ENCODE measurements at places on chromosomes 5 and 9. TPM values are rescaled to one million over a fixed set of nuclear protein-coding genes. Genes with fewer than 3 reads are reported as not detected.
A peak's percentile ranks its signal among the peaks of the same experiment; 100 is the strongest.

- DNase-seq: no peak
These were observed 186.8 kb downstream of the TTLL11 start for GRCh38 chr9:121906074-121906870.

DNA sequence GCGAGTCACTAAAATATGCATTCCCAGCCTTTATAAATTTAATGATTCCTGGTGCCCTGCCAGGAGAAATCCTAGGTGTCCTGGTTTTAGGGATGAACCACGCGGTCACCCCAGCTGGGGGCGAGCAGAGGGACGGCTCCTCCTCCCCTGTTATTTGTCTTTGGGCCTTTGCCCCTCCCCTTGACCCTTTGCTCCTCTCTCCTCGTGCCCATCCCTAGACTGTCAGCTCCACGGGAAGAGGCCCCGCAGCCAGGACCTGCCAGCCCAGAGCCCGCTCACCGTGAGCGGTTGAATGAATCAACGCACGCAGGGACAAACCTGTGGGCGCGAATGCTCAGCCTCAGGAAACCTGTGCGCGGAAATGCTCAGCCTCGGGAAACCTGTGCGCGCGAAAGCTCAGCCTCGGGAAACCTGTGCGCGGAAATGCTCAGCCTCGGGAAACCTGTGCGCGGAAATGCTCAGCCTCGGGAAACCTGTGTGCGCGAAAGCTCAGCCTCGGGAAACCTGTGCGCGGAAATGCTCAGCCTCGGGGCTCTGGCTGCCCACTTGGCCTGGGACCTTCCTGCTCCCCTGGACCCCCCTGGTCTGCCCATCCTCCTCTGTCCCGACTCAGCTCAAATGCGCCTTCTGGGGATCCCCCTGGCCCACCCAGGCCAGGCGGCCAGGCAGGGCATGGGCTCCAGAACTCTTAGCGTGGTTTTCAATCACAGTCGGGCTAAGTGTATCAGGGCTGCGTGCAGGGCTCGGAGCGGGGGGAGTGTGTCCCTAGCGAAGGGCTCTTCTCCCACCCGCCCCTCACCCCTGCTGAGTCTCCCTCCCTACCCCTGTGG lies 140.5 kb upstream of the COL5A1 start:
- DNase-seq: no peak

DNA sequence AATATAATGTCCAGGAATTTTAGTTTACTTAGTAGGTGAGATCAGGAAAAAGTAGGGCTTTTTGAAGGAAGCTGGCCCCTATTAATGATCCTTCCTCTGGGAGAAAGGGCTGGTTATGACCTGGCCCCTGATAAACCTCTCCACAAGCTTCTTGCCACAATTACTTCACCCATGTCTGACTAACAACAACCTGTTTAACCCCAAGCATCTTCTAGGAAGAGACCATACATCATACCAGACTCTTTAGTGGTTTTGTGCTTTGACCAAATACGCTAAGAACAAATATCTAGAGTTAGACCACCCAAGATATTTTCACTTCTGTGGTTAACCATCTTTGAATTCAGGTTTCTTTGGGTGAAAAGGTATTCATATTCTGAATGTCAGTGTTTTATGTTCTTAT lies 174.0 kb upstream of the SLC27A6 start:
- no peak for DNase-seq

- DNase-seq: peak; percentile 85
These were observed 666.4 kb upstream of the ZNF608 start for GRCh38 chr5:125412561-125413495.

- DNase-seq: peak; percentile 95
These were observed 75.1 kb downstream of the FGF18 start for GRCh38 chr5:171494452-171495121.

DNA sequence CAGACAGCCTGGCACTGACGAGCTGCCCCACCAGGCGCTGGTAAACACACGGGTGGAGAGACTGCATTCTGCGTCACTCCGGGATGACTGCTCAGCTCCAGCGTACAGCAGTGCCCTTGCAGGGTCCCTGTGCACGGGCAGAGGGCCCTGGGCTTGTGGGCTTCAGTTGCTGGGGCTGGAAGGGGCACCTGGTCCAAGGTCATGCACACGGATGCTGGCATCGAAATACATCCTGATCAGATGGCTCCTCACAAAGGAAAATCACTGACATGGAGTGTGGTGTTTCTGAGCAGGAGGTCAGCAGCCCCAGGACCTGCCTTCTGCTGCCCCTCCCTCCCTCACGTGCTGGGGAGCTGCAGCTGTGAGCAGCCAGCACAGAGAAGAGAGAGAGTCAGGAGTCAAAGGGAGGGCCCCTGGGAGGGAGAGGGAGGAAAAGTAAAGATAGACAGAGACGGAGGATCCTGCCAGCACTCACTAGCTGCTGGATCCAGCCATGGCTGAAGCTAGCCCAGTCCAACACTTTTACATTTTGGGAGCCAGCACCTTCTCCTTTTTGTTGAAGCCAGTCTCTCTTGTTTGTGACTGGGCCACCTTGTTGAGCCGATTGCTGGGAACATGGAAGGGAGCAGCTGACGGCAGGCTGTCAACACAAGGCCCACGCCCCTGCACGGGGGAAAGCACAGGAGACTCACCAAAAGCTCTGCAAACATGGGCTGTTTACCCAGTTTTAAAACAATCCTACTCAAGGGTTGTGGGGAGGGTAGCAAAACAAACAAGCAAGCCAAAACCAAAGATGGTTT lies 166.5 kb upstream of the PHYKPL start:
- peak; percentile 25 for DNase-seq

DNA sequence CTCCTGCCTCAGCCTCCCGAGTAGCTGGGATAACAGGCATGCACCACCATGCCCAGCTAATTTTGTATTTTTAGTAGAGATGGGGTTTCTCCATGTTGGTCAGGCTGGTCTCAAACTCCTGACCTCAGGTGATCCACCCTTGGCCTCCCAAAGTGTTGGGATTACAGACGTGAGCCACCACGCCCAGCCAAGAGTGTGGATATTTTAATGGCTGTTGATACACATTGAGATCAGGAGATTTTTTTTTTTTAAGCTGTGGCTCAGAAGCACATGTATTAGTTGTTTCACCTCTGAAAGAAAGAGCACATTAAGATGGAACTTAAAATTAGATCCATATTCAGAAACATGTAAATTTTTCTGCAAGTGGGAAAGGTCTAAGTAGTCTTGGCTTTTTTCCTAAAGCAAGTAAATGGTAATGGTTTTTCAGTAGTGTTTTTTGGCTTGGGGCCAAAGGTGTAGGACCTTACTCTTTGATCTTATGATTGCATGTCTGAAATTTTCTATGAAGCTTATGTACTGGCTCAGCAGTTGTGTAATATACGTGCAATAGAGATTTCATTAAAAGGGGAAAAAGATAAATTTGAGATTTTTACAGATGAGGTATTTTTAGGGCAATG lies 9.9 kb downstream of the RBM27 start:
- no peak for DNase-seq

DNA sequence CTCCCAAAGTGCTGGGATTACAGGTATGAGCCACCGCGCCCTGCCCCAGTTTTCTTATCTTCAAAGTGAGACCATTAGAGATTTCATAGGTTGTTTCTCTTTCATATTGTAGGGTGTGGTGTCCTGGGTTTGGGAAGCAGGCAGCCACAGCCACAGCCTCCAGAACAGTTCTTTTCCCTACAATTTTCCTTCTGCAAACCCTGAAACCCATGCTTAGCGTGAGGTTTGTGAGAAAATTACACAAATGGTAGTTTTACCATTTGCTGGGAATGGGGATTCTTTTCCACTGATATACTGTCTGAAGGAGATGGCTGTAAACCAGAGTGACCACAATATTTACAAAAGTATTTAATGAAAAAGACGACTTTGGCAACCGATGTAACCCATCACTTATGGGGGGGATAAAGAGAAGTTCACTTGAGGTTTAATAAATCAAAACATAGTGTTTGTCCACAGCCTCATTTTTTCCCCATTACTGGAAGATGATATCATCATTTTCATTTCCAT lies 26.7 kb upstream of the ECM2 start:
- DNase-seq: no peak

DNA sequence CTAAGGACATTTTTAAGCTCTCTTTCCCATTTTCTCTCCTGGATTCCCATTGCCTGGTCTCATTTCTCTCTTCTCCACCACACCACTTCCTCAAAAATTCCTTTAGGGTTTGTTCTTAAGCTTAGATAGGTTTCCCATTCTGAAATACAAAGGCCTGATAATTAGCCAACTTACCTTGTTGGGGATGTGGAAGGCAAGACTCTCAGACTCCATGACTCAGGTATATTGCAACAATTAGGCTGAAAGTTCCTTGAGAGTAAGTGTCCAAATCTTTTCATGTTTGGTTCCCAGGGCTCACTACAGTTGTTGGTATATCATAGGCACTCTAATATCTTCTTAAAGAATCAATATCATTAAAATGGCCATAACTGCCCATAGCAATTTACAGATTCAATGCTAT lies 43.6 kb downstream of the FXN start:
- DNase-seq: no peak

DNA sequence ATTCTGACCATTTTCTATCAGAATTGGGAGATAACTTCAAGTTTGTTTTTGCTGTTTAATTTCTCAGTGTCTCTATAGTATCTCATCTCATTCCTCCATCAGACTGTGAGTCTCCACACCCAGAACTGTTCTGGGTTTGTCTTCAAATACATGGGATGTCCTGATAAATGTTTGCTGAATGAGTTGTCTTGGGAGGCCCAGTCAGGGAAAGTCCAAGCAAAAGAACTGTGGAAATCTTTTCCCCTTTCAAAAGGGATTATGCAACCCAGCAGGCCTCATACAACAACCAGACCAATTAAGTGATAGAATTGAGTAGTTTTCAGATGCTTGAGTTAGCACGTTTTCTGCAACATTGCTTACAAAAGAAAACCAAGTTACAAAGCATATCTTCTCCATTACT lies 324.4 kb downstream of the BRINP1 start:
- no peak for DNase-seq

DNA sequence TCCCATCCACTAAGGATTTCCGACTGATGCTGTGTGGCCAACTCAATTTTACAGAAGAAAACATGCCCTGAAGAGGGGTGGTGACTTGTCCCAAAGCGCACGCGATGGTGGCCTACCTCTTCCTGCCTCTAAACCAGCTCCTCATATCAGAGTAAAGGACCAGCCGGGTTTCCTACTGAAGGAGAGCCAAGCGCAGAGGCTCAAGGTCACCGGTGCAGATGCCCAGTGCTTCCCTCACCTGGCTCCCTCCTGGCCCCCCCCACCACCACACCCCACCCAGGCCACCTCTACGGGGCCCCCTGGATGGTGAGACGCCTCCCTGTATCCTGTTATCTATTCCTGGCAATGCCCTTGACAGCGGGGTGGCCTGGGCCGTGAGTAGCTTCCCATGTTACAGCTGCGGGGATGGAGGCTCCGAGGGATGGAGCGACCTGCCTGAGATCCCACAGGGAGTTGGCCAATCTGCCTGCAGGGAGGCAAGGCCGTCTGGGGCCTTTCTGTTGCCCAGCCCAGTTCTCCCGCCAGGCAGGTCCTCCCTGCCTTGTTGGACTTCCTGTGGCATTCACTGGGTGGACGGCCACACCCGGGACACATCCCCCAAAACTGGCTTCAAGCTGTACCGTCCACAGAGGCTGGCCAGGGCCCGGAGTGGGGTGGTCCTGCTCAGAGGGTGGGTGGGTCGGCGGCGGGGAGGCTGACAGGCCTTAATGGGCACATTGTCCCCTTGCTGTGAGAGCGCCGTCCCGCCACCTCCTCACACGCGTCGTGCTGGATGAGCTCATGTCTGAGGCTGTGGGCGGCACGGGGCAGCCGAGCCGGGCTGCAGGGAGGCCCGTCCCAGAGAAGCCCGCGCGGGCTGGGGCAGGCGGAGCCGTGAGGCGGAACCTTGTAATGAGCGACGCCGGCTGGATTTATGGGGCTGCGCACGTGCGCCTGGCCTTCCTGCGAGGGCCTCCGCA lies 72.5 kb downstream of the MACROH2A1 start:
- DNase-seq: peak; percentile 14

DNA sequence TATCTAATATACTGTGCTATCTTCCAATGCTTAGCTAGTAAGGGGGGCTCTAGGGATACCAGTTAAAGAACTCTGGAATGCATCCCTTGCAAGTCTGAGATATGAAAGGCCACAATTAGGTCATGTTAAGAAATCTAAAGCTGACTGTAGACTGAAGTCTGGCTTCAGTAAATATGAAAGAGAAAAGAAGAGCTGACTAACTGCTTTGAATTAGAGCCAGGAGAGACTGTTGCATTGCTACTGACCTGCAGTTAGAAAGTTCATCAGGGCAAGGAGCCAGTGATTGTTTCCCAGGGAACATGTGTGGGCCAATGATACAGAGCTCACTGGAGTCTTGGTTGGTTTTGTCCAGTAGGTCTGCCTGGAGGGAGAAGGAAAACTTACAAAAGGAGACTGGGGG lies 472.1 kb upstream of the TNC start:
- DNase-seq: peak; percentile 21

DNA sequence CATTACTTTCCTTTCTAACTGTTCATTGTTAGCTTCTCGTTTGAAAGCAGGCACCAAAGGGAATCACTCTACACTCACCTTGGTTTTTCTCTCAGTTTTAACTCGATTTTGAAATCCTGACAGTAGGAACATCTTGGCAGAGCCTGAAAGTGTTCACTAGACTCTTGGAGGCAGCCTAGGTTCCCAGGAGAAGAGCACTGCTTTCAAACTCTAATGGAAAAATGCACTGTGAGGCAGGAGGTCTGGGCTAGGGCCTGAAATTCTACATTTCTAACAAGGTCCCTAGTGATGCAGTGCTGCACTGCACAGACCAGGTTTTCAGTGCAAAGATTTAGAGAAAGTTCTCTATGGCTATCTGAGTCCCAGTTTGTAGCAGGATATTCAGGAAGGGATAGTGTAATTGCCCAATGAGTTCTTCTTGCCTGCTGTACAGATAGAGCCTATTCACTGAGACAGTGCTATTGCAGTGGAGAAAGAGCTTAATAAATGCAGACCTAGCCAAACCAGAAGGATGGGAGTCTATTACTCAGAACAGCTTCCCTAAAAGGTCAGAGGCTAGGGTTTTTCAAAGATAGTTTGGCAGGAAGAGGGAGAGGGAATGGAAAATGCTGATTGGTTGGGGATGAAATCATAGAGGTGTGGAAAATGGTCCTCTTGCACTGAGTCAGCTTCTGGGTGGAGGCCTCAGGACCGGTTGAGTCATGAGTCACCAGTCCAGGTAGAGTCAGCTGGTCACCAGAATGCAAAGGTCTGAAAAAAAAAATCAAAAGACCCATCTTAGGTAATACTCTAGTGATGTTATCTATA lies 153.9 kb downstream of the GPBP1 start:
- DNase-seq: no peak

Gene CXCL14
- not detected for total RNA-seq

Gene ZNF883
- total RNA-seq: 7.1 TPM

Gene GFRA3
- total RNA-seq: 1.0 TPM

Gene SLC6A3
- total RNA-seq: not detected

Gene TMOD1
- total RNA-seq: 219 TPM

Gene ABLIM3
- 185 TPM for total RNA-seq

Gene NPR3
- total RNA-seq: 62.3 TPM

Gene PTPN3
- 5.0 TPM for total RNA-seq

Gene PCA3
- not detected for total RNA-seq

Gene LPAR1
- total RNA-seq: 42.8 TPM

All from right cardiac atrium (tissue), 5 donors.